ENCODE measurements at places on chromosomes 16 and 17.

- DNase-seq = peak; percentile 59
These were observed 42.4 kb downstream of the NXPH3 start for GRCh38 chr17:49618028-49618611.

DNA sequence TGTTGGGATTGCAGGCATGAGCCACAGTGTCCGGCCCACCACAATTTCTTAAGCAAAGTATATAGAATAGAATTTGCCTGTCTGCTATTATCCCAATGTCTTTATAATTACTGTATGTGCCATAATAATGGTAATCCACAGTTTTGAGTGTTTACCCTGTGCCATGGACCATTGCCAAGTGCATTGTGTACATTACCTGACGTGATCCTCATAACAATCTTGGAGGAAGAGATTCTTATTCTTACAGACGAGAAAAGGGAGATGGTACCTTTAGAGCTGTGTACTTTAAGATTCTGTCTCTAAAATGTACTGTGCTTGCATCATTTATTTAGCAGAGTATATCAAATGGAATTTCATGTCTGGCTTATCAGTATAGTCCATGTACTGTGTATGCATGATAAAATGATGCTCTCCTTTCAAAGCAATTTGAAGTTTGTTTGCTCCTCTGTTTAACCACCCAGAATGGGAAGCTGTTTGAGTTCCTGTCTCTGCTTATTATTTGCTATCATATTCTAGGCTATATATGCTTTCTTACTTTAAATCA, 13.8 kb upstream of the CDR2 start:
- DNase-seq = no peak

GRCh38 chr17:4854111-4854681, 21.1 kb downstream of the MINK1 start:
- DNase-seq = peak; percentile 51

DNA sequence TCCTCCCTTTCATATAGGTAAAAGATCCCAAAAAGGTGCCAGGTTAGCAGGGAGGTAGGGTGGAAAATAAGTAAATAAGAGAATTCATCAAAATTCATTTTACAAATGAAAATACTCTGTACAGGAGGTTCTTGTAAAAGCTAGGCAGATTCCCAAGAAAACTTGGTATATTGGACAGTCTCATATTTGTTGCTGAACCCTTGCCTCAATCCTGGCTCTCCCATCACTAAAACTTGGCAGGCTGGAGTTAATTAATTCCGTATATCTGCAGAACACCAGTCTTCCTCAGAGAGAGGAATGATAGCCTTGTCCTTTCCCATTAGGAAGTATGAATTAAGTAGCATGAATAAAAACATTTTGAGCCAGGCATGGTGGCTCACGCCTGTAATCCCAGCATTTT, 66.2 kb upstream of the MTMR4 start:
- DNase-seq = no peak

DNA sequence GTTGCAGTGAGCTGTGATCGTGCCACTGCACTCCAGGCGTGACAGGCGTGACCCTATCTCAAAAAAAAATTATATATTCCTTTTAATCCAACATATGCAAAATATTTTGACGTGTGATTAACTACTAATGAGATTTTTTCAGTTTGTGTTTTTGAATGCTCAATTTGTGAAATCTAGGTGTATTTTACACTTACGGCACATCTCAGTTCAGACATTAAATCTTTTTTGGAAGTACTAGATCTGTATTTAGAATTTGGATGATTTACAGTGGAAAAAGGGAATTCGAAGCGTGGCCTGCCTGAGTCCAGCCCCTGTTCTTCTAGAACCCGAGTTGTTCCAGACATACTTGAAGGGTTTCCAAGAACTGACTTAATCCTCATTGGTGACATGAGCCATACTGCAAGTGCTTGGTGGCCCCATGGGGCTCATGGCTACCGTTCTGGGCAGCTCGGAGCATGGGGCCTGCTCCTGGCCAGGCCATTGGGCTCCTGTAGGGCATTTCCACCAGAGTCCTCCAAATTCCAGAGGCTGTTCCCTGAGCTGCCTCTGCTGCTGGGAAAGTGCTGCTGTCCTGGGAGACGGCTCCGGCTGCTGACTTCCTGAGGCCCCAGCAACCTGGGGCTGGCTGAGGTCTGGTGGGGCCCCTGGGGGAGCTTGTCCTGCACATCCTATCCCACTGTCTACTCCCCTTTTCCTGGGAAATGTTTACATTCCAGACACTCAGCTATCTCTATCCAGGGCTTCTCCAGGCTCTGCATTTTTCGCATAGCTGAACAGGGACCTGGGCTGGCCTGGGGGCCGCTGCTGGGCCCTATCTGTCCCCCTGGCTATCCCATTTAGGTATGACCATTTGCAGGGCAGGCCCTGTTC, 27.2 kb downstream of the LLGL2 start:
- DNase-seq = peak; percentile 68

DNA sequence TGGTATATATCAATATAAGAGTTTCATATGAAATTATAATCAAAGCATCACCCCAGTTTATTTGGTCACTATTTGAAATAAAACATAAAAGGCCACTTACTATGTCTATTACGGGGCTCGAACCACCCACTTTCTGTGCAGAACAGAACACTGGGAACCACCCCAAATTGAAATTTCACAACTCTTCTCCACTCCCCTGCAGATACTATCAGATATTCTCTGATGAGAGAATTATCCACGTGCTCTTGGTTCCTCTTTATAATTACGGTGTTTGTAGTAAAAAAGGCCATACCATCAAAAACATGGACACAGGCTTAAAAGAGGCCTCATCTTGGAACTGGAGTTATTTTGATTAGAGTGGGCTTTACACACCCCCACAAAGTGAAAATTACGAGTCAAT, 82.8 kb downstream of the WDR59 start:
- no peak for DNase-seq

- peak; percentile 62 for DNase-seq
These were observed 4.5 kb downstream of the PRSS27 start for GRCh38 chr16:2715519-2715918.

DNA sequence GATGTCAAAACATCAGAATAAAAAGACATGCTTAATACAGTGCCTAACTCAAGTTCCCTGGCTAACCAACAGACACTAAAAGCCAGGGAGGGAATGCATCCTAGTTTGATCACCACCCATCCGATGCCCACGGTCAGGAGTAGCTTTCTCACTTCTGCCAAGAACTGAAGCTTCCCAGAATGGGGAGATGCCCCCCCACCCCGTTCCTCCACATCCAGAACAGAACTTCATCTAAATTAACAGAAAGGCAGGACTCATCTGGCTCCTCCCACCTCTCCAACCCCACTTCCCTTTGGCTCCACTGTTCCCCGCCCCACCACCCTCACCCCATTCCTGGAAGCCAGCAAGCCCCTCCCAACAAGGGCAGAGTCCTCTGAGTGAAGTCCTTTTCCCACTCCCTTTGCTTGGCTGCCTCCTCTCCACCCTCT, 33.7 kb downstream of the GDE1 start:
- no peak for DNase-seq

DNA sequence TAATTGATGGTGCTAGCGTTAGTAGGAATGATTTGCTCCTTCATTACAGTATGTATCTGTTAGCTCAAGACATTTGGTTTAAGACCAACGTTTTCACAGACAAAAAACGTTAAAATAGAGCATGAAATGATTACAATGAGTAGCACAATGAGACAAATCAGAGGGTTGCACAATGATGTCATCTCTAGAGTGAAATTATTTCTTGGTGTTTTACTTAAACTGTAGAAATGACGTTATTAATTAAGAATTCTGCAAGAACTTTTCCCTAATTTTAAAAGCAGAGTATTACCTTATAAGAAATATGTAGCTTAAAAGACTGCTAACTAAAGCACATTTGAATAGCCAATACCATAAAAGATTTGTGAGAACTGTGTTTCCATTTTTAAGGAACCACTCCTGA, 373.4 kb upstream of the KIF2B start:
- DNase-seq = no peak

DNA sequence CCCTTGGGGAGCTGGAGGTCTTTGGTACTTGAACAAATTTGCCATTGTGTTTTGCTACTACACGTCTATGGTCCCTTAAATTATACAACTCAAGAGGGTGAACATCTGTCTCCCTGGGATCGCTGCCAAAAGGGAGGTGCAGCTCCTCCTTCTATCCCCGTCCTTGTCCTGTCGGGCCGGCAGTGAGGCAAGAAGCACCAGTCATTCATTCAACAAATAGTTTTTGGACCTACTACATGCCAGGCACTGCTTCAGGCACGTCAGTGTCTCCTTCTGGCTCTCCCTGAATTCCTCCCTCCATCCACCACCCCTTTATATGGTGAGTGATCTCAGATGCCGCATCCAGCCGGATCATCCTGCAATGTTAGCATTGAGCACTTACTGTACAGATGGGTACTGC, 2.2 kb upstream of the RPL38 start:
- peak; percentile 60 for DNase-seq

GRCh38 chr16:9412031-9412914, 320.8 kb downstream of the HAPSTR1 start:
- no peak for DNase-seq

Data from EH (cell line).